ENCODE measurements at places on chromosomes 2 and 18.

DNA sequence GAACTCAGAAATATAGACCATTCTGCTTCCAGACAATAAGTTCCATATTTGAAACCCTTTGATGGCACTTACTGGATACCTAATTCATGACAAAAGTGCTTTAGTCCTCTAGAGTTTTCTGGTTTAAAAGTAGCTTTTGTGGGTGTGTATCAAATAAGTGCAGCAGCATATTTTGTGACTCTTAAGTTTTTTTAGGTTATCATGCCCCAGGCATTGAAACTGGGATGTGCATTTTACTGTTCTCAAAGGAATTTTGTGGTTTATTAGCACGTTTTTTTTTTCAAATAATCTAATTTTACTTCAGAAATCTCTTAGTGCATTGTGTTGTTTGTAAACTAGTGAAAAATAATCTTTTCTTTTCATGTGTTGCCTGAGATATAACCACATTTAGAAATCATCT lies 1.5 kb downstream of the XRCC5 start:
- DNase-seq = no peak

GRCh38 chr2:63840081-63840784 lies 1.5 kb upstream of the UGP2 start:
- DNase-seq = no peak

GRCh38 chr2:230000118-230000841 lies 68.4 kb downstream of the SLC16A14 start:
- DNase-seq = no peak

DNA sequence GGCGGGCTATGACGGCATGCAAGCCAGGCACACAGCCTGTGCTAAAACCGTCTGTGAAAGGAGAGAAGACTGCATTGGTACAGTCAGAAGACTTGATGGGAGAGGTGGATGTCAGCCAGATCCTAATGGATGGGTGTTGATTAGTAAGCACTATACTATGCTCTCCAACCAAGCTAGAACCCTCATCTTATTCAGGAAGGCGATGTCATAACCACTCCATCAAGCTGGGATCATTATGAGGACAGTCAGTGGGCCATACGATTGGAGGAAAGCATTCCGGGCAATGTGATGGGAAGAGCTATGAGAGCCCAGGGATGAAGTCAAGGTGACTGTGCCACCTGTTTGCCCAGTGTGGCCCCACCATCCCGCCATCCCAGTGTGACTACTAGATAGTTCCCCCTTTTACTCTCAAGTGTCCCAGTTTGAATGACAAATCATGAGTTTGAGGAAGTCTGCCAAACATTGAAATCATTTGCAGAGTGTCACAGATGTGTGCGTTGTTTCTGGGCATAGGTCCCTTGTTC lies 66.4 kb downstream of the MRPS9 start:
- no peak for DNase-seq

GRCh38 chr2:157938556-157938955 lies 62.4 kb upstream of the ACVR1 start:
- DNase-seq = no peak

- no peak for DNase-seq
Measured at GRCh38 chr18:73688851-73689711, 458.6 kb downstream of the FBXO15 start.

DNA sequence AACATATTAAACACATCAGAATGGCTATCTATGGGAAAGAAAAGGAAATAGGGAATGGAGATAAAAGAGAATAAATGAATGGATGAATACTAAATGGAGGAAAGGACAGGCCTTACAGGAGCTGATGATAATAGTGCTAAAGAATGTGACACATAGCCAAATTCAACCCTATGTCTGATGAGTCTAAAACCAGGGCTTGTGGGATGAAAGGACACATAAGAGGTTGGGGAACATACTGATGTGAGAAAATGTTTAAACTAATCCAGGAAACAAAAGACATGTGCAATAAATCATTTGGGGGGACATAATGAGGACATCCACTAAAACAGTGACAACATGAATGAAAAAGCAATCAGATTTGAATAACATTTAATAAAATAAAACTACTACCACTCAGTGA lies 120.0 kb downstream of the DYM start:
- DNase-seq = no peak

DNA sequence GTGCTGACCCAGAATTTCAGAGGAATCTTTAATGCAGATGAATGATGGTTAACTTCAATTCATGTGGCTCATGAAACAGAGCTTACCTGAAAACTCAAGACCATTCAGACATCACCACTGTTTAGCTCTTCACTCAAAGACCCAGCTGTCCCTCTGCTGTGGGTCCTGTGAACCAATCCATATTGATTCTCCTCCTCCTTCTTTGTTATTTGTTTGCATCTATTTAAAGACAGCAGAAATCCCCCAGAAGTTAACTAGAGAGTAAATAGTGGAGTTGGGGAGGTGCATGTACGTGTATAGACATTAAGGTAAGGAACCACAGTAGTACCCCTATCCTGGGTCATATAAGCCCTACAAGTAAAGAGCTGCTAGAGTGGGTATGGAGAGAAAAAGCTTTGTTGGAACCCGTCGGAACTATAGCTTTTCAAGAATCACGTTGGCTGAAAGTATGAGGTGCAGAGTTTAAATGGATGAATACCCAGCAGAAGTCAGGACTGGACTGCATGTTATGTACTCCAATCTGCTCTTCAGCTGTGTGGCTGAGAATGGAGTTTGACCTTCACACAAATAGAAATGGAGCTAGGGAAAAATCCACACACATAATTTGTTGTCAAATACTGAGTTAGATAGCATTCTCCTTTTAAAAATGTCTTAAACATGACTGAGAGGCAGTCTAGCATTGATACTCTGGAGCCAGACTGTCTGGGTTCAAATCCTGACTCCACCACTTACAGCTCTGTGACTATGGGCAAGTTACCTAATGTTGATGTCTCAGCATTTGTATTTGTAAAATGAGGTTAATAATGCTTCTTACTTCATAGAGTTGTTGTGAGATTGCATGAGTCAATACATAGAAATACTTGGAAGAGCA lies 81.7 kb upstream of the HK2 start:
- DNase-seq = no peak

- DNase-seq = no peak
Measured at GRCh38 chr2:45287045-45287444, 277.8 kb upstream of the SIX2 start.

DNA sequence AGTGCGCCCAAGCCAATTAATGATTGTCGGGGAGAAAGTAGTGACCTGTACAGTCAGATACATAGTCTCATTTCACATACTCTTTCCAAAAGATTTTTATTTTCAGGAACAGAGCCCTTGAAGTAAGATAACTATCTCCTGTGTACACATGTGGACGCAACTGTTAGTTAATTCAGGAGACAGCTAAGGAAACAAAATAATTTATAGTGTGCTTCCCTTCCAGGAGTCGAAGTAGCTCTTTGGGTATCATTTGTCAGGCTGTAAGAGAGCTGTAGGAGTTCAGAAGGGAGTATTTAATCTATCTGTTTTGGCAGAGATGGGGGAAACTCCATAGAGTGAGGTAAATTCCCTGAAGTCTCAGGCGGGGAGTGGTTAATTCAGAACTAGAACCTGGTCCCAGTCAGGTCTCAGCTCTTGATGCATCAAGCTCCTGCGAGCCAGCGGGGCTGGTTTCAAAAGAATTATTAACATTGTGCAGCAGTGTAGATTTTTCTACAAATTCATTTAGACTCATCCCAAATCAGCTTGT lies 63.0 kb downstream of the MAPK4 start:
- DNase-seq = no peak

DNA sequence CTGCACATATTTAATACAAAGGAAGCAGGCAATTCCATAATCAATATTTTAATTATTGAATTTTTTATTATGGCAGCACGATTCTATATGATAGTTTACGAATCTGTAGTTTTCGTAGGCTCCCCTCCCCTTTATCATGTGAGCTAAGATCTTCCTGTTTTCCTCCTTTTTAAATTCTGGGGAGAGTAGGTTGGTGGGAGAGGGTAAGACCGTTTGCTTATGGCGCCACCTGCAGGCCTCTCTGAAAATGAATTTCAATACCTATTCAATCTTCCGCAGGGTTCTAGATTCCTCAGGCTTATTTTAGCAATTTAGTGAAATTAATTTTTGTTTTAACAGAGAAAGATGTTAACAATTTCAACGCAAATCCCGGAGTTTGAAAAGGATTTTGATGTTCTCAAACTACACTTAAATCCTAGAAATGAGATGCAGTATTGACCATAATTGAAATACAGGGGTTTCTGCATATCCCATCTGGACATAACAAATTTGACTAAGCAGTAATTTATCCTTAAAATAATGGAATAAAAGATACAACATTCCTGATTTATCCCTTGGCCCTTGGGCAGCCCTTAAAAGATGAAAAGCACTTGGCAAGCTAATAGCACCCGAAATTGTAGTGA lies 12.8 kb upstream of the GBX2 start:
- DNase-seq = no peak

- no peak for DNase-seq
Measured at GRCh38 chr2:128108166-128108565, 17.2 kb downstream of the UGGT1 start.

DNA sequence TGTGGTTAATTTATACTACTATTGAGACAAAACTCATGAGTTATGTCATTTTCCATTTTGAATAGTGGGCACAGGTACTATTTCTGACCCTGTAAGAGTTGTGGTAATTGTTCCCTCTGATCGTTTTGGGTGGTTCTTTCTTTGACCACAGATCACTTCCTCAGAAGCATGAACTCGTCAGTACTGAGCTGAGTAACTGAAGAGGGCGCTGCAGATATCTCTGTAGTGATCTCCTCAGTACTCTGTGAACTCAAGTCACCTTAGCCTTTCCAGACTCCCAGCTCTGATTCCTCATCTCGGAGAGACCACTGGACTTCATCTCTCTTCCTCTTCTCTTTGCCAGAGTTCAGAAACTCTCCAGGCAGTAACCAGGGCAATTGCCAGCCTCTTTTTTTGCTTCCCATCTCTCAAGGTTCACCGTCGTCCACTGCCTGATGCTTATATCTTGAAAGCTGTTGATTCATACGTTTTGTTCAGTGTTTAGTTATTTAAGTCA lies 9.4 kb upstream of the IL1RL1 start:
- DNase-seq = no peak

DNA sequence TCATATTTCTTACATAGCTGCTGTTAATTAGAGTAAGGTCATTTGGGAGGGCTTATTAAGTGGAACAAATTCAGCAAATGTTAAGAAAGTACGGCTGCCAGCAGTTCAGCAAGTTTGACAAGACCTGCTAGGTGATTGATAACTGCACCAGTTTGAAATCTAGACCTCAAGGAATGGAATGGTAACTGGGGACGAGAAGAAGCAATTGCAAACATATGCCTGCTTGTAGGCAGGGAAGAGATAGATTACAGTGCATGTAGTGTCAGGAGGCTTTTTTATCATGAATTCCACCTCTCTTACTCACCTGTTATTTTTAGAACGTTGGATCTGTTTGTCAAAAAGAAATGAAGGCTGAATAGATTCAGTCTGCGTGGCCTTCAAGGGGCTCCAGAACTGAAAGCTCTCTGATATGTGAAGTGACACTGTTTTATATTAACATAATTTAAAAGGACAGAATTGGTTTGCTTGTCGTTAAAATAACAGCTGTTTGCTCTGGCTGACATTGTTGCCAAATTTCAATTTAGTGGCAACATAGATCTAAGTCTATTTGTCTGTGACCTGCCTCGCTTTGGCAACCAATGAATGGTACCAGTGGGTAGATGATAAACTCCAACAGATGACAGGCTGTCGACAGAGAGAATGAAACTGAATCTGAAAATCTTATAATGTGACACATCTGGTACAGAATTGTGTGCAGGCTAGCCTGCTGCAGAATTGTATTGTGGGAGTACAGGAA lies 199.3 kb downstream of the ZNF407 start:
- no peak for DNase-seq

- no peak for DNase-seq
Measured at GRCh38 chr2:69138793-69139459, 125.9 kb downstream of the ANTXR1 start.

DNA sequence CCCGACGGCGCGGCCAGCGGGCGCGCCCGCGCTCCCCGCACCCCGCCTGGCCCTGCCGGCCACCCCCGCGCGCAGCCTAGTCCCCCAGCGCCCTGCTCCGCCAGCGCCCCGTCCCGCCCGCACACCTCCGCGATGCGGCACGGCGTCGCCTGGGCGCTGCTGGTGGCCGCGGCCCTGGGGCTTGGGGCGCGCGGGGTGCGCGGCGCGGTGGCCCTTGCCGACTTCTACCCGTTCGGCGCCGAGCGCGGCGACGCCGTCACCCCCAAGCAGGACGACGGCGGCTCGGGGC lies 232 bp downstream of the SNED1 start:
- no peak for DNase-seq

DNA sequence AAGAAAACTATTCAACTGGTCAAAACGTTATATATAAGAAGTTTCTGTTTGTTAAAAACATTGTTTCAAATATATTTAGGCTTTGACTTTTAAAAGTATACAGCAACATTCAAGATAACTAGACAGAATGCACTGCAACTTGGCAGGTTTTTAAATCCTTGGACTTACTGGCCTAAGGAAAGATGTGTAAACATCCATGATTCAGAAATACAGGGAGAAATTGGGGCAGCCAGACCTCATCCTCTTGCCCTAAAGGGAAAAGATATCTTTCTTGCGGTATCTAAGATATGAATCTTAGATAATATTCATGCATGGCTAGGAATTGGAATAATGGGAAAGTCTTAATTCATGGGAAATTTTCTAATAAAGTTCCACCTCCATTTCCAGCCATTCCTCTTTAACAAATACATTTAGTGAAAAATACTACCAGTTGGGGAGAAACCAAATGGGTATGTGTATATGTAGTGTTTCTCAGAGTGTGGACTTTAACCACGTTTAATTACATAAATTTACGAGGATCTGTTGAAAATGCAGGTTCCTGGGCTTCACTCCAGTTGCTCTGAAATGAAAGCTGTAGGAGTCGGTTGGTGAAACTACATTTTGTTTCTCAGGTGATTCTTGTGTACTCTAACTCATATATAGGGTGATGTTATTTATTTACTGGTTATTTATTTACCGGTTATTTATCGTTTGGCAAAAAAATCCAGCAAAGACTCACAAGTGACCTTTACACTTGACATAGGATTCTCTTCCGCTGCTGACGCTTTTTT lies 587 bp upstream of the TANK start:
- no peak for DNase-seq

DNA sequence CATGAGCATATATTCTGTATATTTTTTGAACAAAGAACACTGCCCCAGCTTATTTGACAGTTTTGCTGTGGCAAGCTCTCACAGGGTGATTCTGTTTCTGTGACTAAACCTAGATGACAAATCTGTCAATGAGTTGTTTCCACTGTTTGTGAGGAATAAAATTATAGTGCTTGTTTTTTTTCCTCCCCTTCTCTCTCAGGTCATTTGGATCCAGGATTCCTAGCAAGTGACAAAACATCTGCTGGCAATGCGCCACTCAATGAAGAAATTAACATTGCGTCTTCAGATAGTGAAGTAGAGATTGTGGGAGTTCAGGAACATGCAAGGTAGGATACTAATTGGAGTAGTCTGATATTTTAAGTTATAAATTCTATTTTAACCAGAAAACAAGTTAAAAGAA lies 149.3 kb downstream of the HAUS1 start:
- no peak for DNase-seq

GRCh38 chr2:69997015-69997830 lies 35.8 kb upstream of the ASPRV1 start:
- no peak for DNase-seq

All from NCI-H1417 treated with DMSO at 0.1 percent for 48 hours (cell line).